ENCODE measurements at places on chromosomes 11 and 22.

- DNase-seq = no peak
These were observed 2.7 kb downstream of the ZNF215 start for GRCh38 chr11:6928916-6929315.

DNA sequence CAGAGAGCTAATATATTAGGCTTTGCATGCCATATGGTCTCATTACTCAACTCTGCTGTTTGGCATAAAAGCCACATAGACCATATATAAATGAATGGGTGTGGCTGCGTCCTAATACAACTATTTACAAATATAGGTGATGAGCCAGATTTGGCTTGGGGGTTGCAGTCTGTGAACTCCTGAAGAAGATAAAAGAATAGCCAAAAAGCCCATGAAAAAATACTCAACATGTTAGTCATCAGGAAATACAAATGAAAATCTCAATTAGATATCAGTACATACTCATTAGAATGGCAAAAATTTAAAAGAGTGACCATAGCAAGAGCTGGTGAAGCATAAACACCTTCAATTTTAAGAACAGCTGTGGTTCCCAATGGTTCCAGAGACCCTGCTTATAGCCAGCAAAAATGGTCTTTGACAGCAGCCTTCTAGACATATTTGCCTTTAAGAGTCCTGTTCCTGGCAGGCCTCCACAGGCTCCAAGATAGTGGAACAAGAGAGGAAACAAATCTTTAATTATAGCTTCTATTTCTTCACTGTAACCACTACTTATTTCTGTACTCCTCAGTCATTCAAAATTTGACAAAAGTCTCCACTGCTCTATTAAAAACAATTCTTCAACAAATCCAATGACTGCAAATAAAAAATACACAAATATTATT is 16.1 kb downstream of the C2CD3 start:
- no peak for DNase-seq

DNA sequence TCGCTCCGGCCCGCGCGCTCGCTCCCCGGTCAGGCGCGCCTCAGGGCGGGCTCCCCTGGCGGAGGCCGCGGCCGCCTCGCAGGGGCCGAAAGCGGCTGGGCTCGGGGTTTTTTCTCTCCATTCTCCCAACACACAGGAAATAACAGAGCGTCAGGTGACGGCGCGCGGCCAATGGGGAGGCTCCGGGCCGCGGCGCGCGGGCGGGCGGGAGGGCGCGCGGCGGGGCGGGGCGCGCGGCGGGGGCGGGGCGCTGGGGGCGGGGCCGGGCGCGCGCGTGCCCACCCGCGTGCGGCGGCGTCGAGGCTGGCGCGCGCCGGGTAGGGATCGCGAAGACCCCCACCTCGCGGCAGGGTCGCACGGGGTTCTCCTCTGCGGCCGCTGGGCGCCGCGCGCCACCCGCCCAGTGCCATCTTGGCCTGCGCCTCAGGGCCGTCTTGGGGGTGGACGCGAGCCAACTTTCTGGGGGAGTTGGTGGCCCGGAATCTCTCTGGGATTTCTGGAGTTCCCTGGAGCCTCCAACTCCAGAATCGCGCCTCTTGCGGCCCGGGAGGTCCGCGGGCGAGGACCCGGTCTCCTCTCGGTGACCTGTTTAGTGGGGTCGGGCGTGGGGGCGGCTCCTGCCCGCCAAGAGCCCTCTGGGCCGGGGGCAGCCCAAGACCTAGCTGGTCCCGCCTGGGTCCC is at the start of gene TCF20:
TSS of gene TCF20 (minus strand) at position 144 of the 681 bp plus-strand sequence. CDS start 55,348 bp downstream, outside the sequence.
- DNase-seq = no peak

GRCh38 chr11:67375320-67376055 is 2.1 kb upstream of the CLCF1 start:
- no peak for DNase-seq

DNA sequence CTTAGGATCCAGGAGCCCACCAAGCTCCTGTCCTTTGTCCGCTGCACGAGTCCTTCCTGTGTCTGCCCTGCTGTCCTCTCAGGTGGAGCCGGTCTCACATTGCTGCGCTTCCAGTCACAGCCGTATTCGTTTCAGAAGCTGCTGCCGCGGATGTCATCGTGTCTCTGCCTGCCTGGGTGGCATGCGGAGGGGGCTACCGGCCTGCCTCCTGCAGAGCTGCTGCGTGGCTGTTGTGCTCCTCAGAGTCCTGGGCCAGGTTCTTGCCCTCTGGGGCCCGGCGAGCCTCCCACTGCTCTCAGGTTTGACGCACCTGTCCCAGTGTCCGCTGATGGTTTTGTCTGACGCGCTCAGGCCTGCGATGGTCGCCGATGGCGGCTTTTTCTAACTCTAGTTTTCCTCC is 254.2 kb downstream of the TBC1D22A start:
- no peak for DNase-seq

DNA sequence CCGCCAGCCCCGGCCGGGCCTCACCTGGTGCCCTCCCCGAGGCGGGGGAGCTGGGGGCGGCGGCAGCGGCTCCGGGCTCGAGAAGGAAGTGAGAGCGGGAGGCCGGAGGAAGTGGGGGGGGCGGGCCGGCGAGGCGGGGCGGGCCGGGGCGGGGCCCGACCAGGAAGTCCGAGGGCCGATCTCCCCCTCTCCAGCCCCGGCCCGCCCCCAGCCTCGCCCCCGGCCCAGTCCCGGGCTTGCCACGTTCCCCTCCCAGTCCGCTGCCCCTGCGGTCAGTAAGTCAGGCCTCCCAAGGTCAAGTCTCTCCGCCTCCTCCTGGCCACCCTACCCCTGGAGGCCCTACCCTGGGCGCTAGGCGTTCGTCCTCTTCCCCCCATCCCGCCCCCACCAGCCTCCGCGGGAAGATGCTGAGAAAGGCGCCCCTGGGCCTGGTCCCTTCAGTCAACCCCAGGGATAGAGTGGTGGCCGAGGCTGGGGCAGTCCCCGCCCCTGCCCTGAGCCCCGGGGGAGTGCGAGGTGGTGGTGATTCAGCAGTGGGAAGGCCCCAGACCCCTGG is at the start of gene RHOG:
TSS of gene RHOG (minus strand) at position 90 of the 556 bp plus-strand sequence. CDS start 12,821 bp downstream, outside the sequence.
- DNase-seq = no peak

GRCh38 chr11:104799251-104799650 is 99.0 kb downstream of the CASP12 start:
- no peak for DNase-seq

DNA sequence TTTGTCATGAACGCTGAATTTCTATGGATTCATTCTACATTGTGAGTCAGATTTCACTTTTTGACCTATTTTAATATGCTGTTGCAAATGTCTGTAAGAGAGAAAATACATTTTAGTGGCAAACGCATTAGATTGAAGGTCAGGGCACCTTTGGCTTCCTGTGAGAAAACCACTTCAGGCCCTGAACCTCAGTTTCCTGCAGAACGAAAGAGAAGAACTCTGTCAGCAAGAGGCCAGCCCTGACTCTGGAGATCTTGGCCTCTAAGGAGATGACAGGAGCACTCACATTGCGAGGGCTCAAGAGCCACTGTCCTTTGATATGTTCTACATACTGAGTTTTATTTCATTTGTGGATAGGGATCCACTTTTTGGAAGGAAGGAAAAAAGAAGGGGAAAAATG is 83.6 kb downstream of the KCNJ1 start:
- no peak for DNase-seq

DNA sequence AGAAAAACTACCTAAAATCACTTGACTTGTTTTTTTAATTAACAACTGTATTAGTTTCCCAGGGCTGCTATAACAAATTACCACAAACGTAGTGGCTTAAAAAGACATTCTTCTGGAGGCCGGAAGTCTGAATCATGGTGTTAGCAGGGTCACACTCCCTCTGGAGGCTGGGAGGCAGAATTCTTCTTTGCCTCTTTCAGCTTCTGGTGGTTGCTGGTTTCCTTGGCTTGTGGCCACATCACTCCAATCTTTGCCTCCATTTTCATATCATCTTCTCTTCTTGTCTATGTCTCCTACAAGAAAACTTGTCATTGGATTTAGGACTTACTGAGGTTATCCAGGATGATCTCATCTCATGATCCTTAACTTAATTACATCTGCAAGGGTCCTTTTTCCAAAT is 7.4 kb upstream of the INCENP start:
- no peak for DNase-seq

GRCh38 chr11:5210376-5210885 is 9.9 kb upstream of the OR51V1 start:
- DNase-seq = no peak

Measured in brain pericyte (primary cell).